Neural crest cell (in vitro differentiated cells): ENCODE measurements at places on chromosomes 12 and 14. TPM values are rescaled to one million over a fixed set of nuclear protein-coding genes. Genes with fewer than 3 reads are reported as not detected.

Gene THAP2
- 9.1 and 10.4 TPM in 2 replicates for total RNA-seq

Gene CCDC91
- 12.9 and 13.9 TPM in 2 replicates for total RNA-seq

Gene SLC38A4
- total RNA-seq = 0.16 TPM in 1 of 2 replicates, not detected in the other

Gene AQP6
- 0.21 TPM in 1 of 2 replicates, not detected in the other for total RNA-seq

Gene LRRC9
- 1.0 and 1.8 TPM in 2 replicates for total RNA-seq

Gene CD163L1
- total RNA-seq = 1.2 and 1.6 TPM in 2 replicates

Gene REC8
- total RNA-seq = 160 and 163 TPM in 2 replicates

Gene GLT1D1
- 7.4 and 8.6 TPM in 2 replicates for total RNA-seq

Gene PPM1H
- 3.5 and 3.7 TPM in 2 replicates for total RNA-seq

Gene LMBR1L
- 101 TPM in 2 replicates for total RNA-seq

Gene CISTR
- 0.61 TPM in 1 of 2 replicates, not detected in the other for total RNA-seq

Gene CAND1
- total RNA-seq = 255 and 259 TPM in 2 replicates

Gene IL22
- total RNA-seq = not detected in 2 replicates

Gene LRTM2
- total RNA-seq = 0.19 TPM in 1 of 2 replicates, not detected in the other

Gene SDR9C7
- total RNA-seq = not detected in 2 replicates

Gene CCDC38
- total RNA-seq = 0.18 TPM in 1 of 2 replicates, not detected in the other

Gene HELB
- total RNA-seq = 4.5 and 4.6 TPM in 2 replicates

Gene SRRM4
- 9.1 and 10.8 TPM in 2 replicates for total RNA-seq

Gene ARHGEF25
- 41.2 and 43.8 TPM in 2 replicates for total RNA-seq

Gene VWF
- 0.02 and 0.21 TPM in 2 replicates for total RNA-seq

Gene LMNTD1
- not detected in 2 replicates for total RNA-seq

Gene GALNT8
- 7.6 and 7.9 TPM in 2 replicates for total RNA-seq

Gene KRT78
- total RNA-seq = not detected in 2 replicates

Gene PLEKHH1
- total RNA-seq = 35.7 and 40.0 TPM in 2 replicates

Gene FOXA1
- total RNA-seq = not detected in 2 replicates

Gene TAS2R10
- total RNA-seq = 1.1 and 1.2 TPM in 2 replicates

Gene WSCD2
- 0.73 and 1.4 TPM in 2 replicates for total RNA-seq

Gene ZNF140
- 19.6 and 19.9 TPM in 2 replicates for total RNA-seq

Gene CBLN3
- 0.86 and 1.0 TPM in 2 replicates for total RNA-seq

Gene IFT43
- total RNA-seq = 32.8 and 34.1 TPM in 2 replicates

Gene RAD51AP1
- 48.2 and 49.0 TPM in 2 replicates for total RNA-seq

Gene PRH1
- 17.4 and 21.1 TPM in 2 replicates for total RNA-seq

Gene NANOG
- 0.05 TPM in 1 of 2 replicates, not detected in the other for total RNA-seq

Gene CCND2
- 186 TPM in 2 replicates for total RNA-seq

Gene IL26
- not detected in 2 replicates for total RNA-seq
